ENCODE measurements at places on chromosomes 6 and 20. TPM values are rescaled to one million over a fixed set of nuclear protein-coding genes. Genes with fewer than 3 reads are reported as not detected.

DOK5 gene
- 4.5 TPM for total RNA-seq

TBXT gene
- 0.31 TPM for total RNA-seq

GRCh38 chr6:110703906-110704594 is 111.2 kb downstream of the CDK19 start:
- H3K4me1 ChIP-seq, result no peaks in the 10 kb centered on the region
- H3K4me3 ChIP-seq, result no peak overlapping the region
- no peak for DNase-seq
- no peaks in the 10 kb centered on the region for H3K36me3 ChIP-seq
- no peaks in the 10 kb centered on the region for H3K27me3 ChIP-seq
- no peak overlapping the region for H3K27ac ChIP-seq

GRCh38 chr6:71482742-71483141 is 194.1 kb downstream of the OGFRL1 start:
- no peak overlapping the region for H3K27ac ChIP-seq
- DNase-seq, result no peak
- H3K4me1 ChIP-seq, result no peaks in the 10 kb centered on the region
- H3K36me3 ChIP-seq, result no peaks in the 10 kb centered on the region
- H3K4me3 ChIP-seq, result no peak overlapping the region

Data from H9 (cell line).